ENCODE measurements at places on chromosomes 2 and 18. TPM values are rescaled to one million over a fixed set of nuclear protein-coding genes. Genes with fewer than 3 reads are reported as not detected.
A peak's percentile ranks its signal among the peaks of the same experiment; 100 is the strongest.

GRCh38 chr2:95055262-95055661 lies 29.8 kb downstream of the MAL start:
- DNase-seq = no peak

- DNase-seq = no peak
Measured at GRCh38 chr2:223700221-223700620, 98.1 kb upstream of the SCG2 start.

DNA sequence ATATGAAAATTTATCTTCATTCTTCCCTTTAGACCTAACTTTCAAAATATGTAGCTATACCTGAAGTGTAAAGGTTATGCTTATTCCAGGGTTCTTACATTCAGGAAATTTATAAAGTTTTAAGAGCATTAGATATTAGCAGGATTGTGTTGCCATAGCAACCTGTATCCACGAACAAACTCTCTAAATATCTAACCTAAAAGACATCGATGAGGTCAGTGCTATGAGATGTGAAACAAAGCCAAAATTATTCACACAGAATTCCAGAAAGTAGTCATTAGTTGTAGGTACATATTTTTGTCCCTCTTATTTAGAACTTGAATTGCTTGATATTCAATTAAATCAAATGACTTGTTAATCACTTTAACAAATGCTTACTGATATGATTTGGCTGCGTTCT lies 705.3 kb downstream of the SOCS6 start:
- DNase-seq = no peak

DNA sequence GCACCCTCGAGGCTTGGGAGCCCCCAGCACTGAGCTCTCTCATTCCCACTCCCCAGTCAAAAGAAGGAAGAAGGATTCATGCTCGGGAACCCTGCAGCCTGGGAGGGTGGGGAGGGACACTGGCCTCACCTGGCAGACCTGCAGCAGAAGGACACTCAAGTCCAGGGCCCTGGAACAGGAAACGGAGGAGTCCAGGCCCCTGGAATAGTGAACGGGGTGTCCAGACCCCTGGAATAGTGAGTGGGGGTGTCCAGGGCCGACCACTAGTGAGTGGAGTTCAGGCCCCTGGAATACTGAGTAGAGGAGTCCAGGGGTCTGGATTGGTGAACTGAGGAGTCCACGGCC lies 292.5 kb downstream of the NDUFA10 start:
- DNase-seq = no peak

DNA sequence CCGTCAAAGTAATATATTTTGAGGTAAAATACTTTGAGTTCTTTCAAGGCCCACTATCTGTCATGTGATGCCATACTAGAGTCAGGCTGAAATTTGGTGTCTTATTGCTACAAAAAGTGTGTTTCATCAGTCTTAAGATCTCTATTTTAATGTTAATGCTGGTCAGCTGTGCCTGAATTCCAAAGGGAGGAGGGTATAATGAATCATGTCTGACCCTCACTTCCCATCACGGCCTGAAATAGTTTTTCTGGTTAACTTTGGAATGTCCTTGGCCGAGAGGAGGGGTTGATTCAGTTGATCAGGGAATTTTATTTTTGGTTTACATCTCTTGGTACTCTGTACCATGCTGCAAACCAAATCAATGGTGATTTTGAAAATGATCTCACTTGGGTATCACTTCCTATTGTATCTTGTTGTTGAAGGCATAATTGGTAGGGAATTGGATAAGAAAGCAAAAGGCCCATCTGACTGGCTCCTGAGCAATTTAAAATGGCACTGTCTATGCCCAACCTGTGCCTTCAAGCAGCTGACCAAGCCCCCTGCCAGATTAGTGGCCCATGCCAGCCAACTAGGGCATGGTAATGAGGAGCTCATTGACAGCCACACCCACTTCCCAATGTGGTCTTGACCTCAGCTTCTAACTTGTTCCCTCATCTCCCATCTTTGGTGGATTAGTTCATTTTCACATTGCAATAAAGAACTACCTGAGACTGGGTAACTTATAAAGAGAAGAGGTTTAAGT lies 6.1 kb upstream of the SLC35F5 start:
- DNase-seq = no peak

The MAP3K20 gene
- polyA plus RNA-seq = 29.3 TPM

DNA sequence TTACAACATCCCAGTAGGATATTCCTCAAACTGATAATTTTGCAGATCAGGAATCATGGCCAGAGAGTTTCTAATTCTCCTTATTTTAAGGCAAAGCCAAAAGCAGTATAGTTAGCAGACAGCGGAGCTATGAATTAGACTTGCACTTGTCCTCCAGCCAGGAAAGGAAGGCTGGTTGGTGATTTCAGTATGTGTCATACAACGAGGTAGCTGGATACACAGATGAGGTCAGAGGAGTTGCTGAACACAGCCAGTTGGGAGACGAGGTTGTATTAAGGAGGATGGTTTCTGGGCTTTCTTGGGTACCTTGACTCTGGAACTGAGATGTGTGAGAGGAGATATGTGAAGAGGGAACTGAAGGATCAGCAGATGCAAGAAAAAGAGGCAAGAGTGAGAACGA lies 185.2 kb downstream of the SOX11 start:
- no peak for DNase-seq

The MARCHF4 gene
- 0.08 TPM for polyA plus RNA-seq

DNA sequence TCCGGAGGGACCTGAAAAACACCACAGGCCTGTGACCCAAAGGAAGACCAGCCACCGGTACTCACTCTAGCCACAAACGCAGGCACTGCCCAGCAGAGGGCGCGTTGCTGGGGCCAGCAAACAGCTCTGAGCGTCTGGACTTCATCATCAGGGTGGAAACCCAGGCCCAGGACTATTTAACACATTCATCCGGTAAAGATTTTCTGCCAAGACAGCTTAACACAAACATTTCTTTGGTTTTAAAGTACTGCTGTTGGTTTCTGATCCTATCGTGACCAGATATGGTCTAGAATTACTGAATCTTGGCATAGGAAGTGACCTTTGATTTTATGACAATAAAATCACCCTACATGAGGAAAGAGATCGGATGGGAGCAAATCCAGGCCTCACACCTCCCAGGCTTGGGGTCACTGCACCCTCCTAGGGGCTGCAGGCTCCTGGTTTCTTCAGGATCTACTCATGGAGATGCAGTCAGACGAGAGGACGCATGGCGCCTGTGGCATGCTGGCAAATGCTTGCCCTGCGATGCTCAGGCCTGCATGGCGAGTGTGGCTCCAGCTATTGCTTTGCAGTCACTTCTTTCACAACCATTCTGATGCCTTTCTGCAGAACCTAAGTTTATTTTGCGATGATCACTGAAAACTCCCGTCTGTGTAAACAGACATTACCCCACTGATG lies 130.4 kb downstream of the COL4A4 start:
- peak; percentile 50 for DNase-seq

DNA sequence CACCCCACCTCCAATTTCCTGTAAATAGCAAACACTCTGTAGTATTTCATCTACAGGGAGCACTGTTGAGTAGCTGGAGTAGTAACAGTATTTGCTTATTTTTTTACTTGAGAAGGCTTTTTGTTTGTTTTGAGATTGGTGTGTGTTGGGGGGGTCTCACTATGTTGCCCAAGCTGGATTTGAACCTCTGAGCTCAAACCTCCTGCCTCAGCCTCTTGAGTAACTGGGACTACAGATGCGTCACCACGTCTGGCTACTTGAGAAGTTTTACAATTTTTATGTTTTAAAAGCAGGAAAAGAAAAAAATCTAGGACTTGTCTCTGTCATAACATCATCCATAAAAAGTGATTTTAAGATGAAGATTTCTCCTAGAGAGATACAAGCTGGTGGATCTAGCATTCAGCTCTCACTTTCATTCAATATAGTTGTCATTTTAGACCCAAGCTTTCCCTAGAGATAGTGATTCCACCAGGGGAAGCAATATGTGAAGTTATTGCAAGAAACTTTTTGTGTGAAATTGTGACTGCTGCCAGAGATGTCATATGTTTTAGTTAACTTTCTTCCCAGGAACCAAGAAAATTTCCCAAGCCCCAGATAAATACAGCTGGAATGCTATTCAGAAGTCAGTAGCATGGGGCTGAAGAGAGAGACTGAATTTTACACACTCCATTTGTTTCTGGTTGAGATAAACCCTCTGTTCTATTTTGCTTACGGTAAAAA lies 60.2 kb upstream of the MAP4K3 start:
- DNase-seq = no peak

The TBR1 gene
- 0.03 TPM for polyA plus RNA-seq

- DNase-seq = no peak
Measured at GRCh38 chr18:75455249-75456198, 28.0 kb upstream of the SMIM21 start.

The CFAP65 gene
- polyA plus RNA-seq = 0.28 TPM

DNA sequence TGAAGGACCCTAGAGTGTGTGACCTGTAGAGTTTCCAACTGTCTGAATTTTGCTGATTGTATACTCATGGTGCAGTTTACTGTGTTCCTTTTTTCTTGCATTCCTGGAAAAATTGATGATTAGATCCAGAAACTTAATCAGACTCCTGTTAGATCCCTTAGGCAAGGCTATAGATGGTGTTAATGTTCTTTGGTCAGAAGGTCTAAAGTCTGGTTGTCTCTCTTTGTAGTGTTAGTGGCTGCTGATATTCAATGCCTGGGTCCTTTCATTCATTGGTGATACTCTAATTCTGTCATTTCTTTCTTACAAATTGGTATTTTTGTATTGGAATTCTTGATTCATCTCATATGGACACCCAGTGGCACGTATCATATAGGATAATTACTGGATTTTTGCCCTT lies 6.3 kb downstream of the CCNT2 start:
- DNase-seq = no peak

GRCh38 chr2:119265693-119266066 lies 42.0 kb downstream of the STEAP3 start:
- no peak for DNase-seq

- no peak for DNase-seq
Measured at GRCh38 chr2:145736871-145737270, 1217.0 kb upstream of the ZEB2 start.

GRCh38 chr2:37589298-37589697 lies 82.1 kb downstream of the CDC42EP3 start:
- DNase-seq = no peak

GRCh38 chr18:39624961-39625360 lies 2059.4 kb upstream of the CELF4 start:
- DNase-seq = no peak

DNA sequence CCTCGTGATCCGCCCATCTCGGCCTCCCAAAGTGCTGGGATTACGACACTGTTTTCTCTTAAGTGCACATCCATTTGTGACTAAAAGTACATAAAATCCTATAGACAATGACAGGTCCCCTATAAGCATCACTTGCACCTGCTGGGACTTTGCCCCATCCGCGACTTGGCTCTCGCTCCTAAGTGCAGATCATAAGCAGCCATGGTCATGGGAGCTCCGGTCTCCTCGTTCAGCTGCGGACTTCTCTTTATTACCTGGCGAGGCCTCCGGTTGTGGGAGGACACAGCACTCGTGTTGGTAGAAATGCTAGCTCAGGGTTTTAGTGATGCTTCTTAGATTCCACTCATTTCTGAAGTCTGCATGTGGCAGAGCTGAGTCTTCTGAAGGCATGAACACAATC lies 92.7 kb upstream of the ST6GAL2 start:
- DNase-seq = no peak

- DNase-seq = no peak
Measured at GRCh38 chr2:75646090-75646582, 447 bp upstream of the MRPL19 start.

DNA sequence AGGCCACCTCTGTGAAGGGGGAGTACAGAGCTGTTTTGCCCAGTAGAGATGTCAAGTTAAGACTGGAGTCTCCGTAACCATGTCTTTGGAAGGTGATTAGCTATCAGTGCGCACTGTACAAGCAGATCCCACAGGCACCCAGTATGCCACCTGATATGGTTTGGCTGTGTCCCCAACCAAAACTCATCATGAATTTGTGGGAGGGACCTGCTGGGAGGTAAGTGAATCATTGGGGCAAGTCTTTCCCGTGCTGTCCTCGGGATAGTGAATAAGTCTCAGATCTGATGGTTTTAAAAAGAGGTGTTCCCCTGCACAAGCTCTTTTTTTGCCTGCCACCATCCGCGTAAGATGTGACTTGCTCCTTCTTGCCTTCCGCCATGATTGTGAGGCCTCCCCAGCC lies 90.2 kb downstream of the ACTR2 start:
- DNase-seq = no peak

GRCh38 chr18:63348508-63349136 lies 18.4 kb downstream of the KDSR start:
- no peak for DNase-seq

GRCh38 chr2:146814971-146815370 lies 1029.9 kb upstream of the ACVR2A start:
- no peak for DNase-seq

The MRPS5 gene
- polyA plus RNA-seq = 85.6 TPM

DNA sequence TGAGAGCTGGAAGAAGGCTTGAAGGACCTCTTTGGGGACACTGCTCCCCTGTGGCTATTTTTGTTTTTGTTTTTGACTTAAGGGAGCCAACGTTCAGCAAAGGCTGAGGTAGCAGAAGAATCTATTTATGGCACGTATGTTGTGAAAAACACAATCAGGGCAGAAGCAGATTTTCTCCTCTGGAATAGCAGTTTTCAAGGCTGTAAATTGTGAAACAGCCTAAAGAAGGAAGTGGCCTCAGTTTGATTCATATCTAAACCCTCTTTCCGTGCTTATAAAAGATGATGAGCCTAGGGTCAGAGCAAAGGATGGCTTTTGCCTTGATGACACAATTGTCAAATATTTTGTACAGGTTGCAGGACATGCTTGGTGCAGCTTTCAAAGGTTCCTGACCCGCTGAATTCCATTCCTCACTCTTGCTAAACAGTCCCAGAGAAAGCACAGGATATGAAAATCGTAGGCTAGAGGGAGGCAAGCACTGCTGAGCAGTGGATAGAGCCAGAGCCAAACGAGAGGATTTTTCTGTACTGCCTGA lies 106.2 kb upstream of the DLX2 start:
- no peak for DNase-seq

GRCh38 chr2:177207101-177207500 lies 5.5 kb upstream of the HNRNPA3 start:
- no peak for DNase-seq

The NR4A2 gene
- polyA plus RNA-seq = 0.42 TPM

The NEU4 gene
- polyA plus RNA-seq = 1.2 TPM

- no peak for DNase-seq
Measured at GRCh38 chr18:6994771-6995430, 122.7 kb downstream of the LAMA1 start.

The CD8B2 gene
- polyA plus RNA-seq = 0.23 TPM

The AMER3 gene
- 0.03 TPM for polyA plus RNA-seq

The GAREM2 gene
- 6.7 TPM for polyA plus RNA-seq

The ACADL gene
- 31.5 TPM for polyA plus RNA-seq

- no peak for DNase-seq
Measured at GRCh38 chr18:74654638-74655037, 57.0 kb downstream of the ZNF407 start.

The PSD4 gene
- 10.0 TPM for polyA plus RNA-seq

DNA sequence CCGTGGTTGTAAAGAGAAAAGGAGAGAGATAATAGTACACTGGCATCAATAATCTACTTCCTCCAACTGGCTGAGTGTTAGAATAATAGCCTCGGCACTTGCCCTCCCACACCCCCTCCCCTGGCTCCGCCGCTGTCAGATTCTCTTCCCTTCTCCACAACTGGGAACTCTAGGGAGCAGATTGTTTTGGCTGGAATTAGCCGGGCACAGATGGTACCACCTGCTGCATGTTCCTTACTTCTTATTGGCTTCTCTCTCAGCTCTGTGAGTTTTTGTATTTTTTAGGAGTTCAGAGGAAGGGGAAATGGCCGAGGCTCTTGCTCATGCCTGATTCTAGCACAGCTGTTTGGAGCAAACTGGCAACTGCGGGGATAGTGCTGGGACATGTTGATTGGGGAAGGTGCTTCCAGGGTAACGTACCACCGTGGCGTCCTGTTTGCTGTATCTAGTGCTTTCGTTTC lies 140.0 kb downstream of the ZEB2 start:
- DNase-seq = peak; percentile 31

The CAPN14 gene
- 0.13 TPM for polyA plus RNA-seq

The COLEC11 gene
- 3.4 TPM for polyA plus RNA-seq
